ENCODE measurements at places on chromosomes 13 and 19. TPM values are rescaled to one million over a fixed set of nuclear protein-coding genes. Genes with fewer than 3 reads are reported as not detected.

The SOHLH2 gene
- not detected for total RNA-seq

The ZNF613 gene
- total RNA-seq: 2.2 TPM

The VSIG10L gene
- 1.6 TPM for total RNA-seq

The GFY gene
- total RNA-seq: not detected

The TDRD12 gene
- total RNA-seq: not detected

The APLP1 gene
- total RNA-seq: 28.1 TPM

The KISS1R gene
- total RNA-seq: not detected

The CCDC70 gene
- not detected for total RNA-seq

The RASAL3 gene
- total RNA-seq: 5.1 TPM

The KLHL26 gene
- total RNA-seq: 11.2 TPM

The LRRC63 gene
- total RNA-seq: 3.6 TPM

The ICAM5 gene
- 0.49 TPM for total RNA-seq

The CCL25 gene
- not detected for total RNA-seq

The SBK2 gene
- total RNA-seq: not detected

The LYPD3 gene
- total RNA-seq: 0.41 TPM

The NRTN gene
- total RNA-seq: not detected

Data from thoracic aorta (tissue), 2 donors.